ENCODE measurements at places on chromosomes 2 and 18.

DNA sequence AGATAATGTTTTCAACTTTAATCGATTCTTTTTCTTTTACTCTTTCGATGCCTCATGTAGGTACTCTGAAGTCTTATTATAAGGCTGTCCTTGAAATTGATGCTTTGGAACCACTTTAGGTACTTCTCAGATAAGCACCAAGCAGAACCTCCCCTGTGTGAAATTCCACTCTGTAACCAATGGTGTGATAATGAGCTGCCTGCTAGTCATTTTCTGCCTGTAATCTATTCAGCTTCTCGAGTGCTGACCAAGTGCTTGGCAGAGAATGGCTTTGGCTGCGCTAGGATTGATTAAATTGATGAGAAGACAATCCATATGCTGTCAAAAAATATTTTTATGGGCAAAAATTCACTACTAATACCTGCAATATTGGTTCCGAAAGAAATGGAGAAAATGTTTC, 132.1 kb upstream of the STON1 start:
- no peak for DNase-seq

DNA sequence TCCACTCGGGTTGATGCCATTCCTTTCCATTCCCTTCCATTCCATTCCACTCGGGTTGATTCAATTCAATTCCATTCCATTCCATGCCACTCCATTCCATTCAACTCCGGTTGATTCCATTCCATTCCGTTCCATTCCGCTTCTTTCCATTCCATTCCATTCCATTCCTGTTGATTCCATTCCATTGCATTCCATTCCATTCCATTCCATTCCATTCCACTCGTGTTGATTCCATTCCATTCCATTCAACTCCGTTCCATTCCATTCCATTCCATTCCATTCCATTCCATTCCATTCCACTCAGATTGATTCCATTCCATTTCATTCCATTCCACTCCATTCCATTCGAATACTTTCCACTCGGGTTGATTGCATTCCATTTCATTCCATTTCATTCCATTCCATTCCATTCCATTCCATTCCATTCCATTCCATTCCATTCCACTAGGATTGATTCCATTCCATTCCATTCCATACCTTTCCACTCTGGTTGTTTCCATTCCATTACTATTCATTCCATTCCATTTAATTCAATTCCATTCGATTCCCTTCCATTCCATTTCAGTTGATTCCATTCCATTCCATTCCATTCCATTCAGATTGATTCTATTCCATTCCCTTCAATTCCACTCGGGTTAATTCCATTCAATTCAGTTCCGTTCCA, 1141.8 kb downstream of the RPIA start:
- DNase-seq: no peak

DNA sequence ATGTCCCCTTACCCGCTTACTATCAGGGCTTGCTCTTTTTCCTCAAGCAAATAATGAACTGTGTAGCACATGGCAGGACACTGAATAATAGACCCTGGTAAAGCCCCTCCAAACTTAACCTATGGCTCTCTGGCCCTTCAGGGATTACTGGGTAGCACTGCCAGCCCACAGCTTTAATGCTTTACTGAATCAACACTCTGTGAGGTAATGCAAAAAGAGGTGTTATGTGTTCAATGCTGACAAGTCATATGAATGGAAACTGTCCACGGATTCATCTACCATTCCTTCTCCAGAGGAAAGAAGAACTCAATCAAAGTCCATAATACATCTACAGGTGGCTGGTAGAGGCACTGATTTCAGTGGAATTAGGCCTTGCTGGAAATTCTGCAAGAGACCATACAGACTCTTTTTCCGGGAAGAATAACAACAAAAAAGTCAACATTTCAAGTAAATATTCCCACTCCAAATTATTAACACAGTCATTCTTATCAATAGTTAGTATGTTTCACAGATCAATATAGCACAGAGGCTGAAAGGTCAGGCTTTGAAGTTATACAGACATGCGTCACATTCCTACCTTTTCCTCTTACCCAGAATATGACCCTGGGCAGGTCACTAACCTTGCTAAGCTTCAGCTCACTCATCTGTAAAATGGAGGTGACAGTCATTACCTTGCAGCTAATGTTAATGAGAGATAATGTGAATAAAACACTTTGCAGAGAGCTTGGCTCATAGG, 13.8 kb upstream of the MYOM1 start:
- no peak for DNase-seq

DNA sequence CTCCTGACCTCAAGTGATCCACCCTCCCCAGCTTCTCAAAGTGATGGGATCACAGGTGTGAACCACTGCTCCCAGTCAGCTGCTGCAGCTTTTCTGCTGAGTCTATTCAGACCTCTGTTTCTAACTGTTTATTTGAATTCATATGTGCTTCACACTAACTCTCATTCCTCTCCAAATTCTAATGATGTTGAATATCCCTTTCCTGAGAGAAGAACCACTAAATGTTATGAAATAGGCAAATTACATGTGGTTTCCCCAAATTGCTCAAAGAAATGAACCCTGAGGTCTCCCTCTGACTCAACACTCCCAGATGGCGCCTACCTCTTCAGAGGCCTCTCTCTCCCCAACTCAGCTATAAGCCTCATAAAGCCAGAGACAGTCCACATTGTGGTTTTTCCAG, 98.6 kb downstream of the IRS1 start:
- DNase-seq: peak; percentile 95

DNA sequence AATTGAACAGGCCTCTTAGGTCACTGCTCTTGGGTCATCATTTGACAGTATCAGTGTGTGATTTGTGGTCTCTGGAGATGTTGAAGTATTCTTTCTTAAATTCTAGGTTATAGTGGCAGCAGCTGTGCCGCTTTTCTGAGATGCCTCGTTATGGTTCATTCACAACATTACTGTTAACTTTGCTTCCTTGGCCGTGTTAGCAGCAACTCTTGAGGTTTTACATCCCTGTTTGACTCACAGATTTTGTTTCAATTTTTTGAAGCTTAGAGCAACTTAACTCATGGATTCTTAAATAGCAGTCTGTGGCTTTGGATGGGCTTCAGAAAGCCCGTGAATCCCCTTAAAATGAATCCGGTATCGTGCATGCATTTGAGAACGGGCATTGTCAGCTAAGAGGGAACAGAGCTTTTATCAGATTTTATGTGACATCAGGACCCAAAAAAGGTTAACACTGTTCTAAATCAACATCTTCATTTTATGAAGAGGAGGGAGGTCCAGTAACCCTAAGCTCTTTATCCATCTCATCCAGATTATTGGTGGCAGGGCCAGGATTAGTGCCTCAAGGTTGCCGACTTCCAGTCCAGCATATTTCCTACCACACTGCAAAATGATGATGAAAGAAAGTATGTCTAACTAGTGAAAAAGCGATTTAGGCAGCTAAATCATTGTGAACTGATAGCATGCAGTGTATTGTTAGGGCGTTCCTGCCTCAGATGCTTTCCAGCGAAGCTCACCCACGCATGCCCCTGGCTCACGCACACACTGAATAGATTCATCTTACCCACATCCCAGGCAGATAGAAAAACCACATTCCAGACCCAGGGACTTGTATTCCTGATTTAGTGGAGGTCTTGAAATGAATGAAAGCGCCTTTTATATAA, 5.1 kb downstream of the TRIB2 start:
- no peak for DNase-seq

All from GM23248 (cell line).